Activated gamma-delta T cell (primary cell): ENCODE measurements at places on chromosomes 7 and 10.

GRCh38 chr7:3767917-3768777 lies 467.1 kb downstream of the SDK1 start:
- no peak for DNase-seq

GRCh38 chr10:125035136-125035535 lies 93.2 kb downstream of the ZRANB1 start:
- no peak for DNase-seq

GRCh38 chr7:128093614-128094570 lies 62.7 kb upstream of the LRRC4 start:
- no peak for DNase-seq

DNA sequence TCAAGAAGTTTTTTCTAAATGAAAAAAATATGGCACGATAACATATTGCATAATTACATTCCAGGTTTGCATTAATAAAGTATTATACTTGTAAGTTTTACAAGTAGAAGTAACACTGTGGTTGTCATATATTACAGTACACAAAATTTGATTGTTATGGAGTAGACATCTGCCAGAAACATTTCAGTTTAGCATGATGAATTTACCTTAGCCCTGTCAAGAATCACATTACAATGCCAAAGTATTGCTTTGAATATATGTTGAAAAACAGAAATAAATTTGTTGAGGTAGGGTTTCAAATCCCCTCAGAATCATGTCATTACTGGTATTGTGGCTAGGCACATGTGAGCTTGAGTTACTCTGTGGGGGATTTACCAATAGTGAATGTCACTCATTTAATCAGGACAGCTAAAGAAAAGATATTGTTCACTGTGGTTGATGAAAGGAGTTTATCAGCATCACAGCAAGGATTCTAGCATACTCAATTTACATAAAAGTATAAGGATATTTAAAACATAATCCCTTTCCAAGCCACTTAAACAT lies 112.1 kb downstream of the MDFIC start:
- no peak for DNase-seq

GRCh38 chr10:110704906-110705476 lies 60.9 kb downstream of the RBM20 start:
- DNase-seq, result no peak

DNA sequence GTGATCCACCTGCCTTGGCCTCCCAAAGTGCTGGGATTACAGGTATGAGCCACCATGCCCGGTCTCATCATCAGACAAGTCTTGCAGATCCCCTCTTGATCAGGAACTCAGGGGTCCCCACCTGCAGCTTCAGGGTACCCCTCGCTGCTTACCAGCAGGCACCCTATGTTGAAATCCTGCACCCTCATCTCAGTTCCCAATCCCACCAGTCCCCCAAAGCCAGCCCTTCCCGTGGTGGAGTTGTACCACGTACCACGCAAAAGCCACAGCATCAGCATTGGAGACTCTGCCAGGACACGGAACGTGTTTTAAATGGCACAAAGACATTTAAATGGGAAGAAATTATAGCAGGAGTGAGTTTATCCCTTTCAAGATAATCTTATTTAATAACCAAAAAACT lies 202.0 kb downstream of the CUX1 start:
- no peak for DNase-seq

DNA sequence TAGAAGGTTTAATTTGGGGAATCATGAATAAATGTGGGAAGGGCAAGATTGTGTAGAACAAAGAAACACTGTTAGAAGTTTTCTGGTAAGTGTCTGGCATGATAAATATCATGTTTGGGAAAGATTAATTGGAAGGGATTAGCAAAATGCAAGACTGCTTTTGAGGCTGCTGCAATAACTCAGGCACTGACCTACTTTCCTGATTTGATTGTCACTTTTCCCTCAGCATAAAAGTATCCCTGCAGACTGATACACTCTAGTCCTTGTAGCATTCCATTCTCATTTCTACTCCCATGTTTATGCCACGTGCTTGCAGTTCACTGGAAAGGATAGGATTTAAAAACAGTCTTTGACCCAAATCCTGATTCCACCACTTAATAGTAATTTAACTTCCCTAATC lies 303.3 kb upstream of the SEMA3A start:
- DNase-seq, result no peak

DNA sequence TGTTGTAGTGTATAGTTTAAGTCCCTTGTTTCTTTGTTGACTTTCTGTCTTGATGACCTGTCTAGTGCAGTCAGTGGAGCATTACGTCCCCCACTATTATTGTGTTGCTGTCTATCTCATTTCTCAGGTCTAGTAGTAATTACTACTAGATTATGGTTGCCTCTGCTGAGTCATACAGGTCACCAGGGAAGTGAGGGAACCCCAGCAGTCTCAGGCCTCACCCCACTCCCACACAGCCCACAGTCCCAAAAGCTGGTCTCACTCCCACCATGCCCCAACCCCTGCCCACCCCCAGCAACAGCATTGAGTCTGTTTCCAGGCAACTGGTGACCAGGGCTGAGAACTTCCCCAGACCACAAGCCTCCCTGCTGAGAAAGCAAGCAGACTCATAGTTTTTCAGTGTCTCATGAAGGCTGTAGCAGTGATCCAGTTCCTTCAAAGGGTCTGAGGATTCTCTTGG lies 88.0 kb downstream of the PLXDC2 start:
- DNase-seq, result no peak

DNA sequence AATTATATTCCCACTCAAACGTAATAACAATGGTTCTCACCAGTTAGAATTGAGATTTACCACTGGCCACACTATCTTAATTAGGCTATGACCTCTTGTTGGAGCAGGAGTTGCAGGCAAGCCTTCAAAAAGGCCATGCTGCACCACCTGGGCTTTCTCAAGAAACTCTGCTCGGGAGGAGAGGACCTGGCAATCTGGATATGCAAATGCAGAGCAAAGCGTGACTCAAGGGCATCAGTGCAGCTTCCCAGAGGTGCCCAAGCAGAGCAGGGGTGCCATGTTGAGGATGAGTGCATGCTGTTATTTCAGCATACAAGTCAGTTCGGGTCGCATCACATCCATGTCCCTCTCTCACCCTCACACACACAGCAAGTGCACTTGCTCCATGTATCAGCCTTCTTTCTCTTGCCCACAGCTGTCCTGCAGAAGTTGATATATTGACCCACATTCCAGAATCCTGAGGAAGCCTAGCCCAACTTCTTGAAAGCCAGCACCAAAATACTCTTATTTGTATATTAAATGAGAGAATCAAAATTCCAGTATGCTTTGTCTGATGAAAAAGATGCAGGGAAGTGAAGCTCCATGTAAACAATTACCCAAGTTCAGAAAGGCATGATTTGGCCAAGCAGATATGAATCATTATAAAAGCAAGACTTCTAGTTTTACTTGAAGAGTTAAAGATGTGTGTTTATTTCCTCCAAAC lies 55.7 kb upstream of the IL6 start:
- DNase-seq, result no peak

DNA sequence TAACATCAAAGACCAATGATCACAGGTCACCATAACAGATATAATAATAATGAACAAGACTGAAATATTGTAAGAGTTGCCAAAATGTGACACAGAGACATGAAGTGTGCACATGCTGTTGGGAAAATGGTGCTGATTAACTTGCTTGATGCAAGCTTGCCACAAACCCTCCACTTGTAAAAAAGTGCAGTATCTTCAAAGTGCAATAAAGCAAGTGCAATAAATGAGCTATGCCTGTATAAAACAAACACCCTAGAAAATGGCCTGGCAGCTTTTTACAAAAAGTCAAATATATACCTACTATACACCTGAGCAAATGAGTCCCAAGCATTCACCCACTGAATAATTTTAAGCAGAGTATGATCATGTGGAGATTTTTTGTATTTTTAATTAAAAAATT lies 9.7 kb upstream of the CCDC7 start:
- DNase-seq, result no peak

DNA sequence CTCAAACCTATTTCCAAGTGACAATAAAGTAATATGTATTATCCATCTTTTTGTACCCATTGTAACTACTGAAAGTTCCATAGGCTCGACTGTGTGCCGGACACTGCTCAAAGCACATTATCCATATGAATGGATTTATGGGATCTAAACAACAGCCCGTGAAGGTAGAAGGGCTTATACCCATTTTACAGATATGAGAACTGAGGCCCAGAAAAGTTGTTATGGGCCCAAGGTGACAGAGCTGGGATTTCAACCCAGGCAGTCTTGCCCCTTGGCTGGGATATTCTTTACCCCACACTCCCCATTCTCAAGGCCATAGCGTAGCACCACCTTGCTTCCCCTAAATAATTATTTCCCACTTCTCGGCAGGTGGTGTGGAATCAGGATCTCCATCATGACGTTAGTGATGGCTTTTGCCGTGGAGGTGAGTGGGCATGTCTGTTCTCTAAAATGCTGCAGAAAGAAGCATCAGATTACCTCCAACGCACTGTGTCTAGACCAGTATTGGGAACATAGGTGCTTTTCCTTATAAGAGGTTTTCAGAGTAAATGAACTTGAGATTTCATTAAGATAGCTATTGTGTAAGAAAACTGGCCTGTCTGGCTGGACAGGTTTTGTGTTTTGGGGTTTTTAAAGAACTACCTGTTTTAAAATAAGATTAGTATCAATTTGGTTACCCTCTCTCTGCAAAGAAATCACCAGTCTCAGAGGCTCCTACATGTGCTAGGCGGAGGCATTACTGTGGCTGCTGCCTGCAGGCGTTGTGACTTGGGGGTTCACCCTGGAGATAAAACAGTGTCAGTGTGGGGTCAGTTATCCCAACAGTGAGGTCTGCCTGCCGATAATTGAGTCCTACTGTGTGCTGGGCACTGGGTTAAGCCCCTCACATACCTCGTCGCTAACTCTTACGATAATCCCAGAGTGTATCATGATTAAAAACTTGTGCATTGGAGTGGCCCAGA lies 85.1 kb upstream of the SDK1 start:
- DNase-seq, result no peak

DNA sequence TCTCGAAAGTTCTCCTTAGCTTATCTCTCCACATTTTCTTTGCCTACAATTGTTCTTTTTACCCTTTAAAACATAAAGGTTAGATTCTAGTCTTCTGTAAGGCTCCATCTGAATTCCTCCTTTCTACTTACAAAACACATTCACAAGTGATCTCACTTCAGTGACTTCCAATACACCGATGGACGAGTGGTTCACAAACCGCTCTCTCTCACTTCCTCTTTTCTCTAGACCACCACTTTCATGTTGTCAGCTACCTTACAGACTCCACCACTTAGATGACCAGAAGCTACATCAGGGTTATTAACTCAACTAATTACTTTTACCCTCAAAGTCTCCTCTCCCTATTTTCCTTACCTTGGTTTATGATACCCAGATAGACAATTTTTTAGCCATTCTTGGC lies 11.8 kb downstream of the MET start:
- DNase-seq, result no peak

DNA sequence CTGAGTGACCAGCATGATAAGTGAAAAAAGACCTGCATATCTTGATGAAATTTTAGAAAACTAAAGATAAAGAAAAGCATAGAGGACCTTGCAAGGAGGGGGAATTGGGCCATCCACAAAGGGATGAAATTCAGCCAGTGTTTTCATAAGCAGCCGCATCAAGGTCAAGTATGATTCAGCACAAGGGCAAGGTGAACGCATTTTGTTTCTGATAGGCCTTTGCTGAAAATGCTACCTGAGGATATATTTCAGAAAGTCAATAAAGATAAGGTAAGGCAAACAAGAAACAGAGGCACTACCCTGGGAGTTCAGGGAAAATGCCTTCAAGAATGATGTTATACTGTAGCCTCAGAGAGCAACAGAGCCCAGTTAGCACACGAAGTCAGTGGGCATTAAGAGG lies 55.0 kb upstream of the SHH start:
- DNase-seq, result no peak

- DNase-seq, result no peak
Observed at GRCh38 chr10:8633909-8634308, 579.4 kb downstream of the GATA3 start.

- no peak for DNase-seq
Observed at GRCh38 chr7:40133561-40134427, 628 bp downstream of the MPLKIP start.

- DNase-seq, result no peak
Observed at GRCh38 chr10:59672150-59672875, 37.3 kb downstream of the SLC16A9 start.

- DNase-seq, result no peak
Observed at GRCh38 chr10:35852721-35853120, 210.6 kb upstream of the FZD8 start.

DNA sequence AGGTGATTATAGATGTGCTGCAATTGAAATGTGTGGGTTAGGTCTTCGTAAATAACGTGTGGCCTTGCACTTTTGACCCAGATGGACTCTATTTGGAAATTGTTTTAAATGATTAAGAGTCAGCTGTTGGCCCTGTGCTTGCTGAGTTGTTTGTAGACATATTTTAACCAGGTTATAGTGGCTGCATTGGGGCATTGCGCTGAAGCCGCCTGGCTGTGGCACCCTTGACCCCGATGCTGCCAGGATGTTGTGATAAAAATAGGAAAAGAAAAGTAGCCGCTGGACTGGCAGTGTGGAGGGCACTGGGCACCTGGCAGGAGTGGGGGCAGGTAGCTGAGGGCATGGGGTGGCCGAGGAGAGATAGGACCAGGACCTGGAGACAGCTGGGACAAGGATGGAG lies 13.4 kb downstream of the LRRC27 start:
- no peak for DNase-seq

- no peak for DNase-seq
Observed at GRCh38 chr10:106866244-106866845, 298.2 kb downstream of the SORCS1 start.

GRCh38 chr7:100539436-100540006 lies 518 bp downstream of the AGFG2 start:
- DNase-seq, result no peak

DNA sequence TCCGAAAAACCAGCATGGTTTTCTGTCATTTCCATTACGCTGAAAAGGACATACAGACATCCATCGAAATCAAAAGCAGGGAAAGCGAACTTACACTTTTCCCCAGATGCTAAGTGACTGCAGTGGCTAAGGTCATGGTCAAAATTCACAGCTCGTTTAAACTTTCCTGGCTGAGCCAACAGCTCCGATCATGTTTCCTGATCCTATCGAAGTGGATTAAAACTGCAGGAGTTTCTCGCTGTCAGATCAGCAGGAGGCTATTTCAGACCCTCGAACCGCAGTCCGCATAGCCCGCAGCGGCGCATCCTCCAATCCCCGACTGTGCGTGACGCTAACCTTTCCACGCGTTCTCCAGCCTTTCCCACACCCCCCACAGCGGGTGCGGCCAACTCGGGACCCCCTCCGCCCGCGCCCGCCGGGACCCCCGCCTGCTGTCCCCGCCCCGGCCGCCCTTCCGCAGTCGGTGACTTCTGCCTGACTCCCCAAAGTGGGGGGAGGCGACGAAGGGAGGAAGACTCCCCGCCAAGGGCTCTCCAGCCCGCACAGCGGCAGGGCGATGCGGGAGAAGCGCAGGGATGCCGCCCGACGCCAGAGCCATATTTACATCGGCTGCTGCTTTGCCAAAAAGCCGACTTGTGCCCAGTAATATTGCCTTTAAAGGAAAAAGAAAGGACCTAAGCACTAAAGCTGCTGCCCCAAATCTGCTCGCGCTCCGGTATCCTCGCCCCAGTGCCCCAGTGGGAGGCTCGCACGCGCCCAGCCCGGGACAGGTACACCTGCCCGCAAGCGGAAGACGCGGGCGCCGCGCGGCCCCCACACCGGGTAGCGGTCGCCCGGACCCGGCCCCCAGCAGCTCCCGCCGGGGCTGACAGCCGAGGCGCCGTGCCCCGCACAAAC lies 1.2 kb downstream of the PIP4K2A start:
- peak; percentile 44 for DNase-seq

- no peak for DNase-seq
Observed at GRCh38 chr7:118057404-118057803, 126.6 kb upstream of the LSM8 start.

- DNase-seq, result no peak
Observed at GRCh38 chr7:110507369-110507768, 583.6 kb upstream of the LRRN3 start.
